Activated CD4-positive, alpha-beta T cell treated with anti-CD3 and anti-CD28 coated beads for 36 hours (primary cell): ENCODE measurements at places on chromosomes 12 and 14. TPM values are rescaled to one million over a fixed set of nuclear protein-coding genes. Genes with fewer than 3 reads are reported as not detected.
A peak's percentile ranks its signal among the peaks of the same experiment; 100 is the strongest.

DNA sequence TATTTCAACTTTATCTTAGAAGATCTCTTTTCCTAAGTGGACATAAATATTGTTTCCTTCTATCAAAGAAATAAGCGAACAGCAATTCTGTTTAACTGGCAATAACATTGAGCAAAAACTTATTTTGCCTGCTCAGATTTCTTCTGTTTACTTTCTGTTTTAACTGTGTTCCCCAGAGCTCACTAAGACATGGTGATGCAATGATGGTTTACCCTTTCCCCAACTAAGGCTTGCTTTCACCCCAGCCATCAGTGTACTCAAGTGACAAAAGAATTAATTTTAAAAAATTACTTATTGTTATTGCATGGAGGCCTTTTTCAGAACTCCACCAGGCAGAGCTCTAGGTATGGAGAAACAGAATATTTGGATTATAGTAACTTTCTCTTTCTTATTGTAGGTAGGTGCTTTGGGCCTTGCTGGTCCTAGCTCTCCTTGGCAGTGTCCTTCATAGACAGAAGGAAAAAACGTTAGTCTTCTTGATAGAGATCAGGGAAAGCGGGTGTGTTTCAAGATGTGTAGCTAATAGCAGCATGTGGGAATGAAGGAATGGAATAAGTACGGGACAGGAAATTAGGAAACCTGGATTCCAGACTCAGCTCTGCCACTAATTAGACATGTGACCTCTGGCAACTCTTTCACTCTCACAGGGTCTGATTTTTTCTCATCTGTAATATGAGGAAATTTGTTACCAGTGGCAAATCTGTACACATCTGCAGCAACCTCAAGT lies 14.6 kb upstream of the DDHD1 start:
- H3K36me3 ChIP-seq, result no peaks in the 10 kb centered on the region
- H3K4me1 ChIP-seq, result no peaks in the 10 kb centered on the region
- no peak for DNase-seq
- no peaks in the 10 kb centered on the region for H3K27me3 ChIP-seq
- no peak overlapping the region for H3K27ac ChIP-seq
- H3K4me3 ChIP-seq, result no peak overlapping the region

DNA sequence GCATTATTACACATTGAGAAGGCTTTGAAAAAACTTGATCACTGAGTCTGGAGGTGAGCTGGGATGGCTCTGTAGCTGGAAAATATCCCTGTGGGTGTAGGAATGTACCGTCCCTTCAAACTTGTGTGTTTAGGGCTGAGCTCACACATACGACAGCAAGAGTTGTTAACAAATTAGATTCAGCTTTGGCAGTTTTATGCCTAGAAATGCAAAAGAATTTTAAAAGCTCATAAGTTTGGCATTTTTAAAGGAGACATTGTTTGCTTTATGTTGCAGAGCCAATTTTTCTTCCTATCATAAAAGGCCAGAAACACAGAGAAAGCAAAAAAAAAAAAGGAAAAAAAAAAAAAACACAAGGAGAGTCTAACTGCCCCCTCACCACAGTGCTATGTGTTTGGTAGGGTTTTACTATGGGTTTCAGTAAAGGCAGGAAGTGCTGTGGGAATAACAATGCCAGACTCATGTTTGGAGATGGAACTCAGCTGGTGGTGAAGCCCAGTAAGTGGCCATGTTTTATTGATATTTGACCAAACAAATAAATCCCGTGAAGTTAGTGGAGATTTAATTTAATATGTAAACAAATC lies 78.4 kb downstream of the DAD1 start:
- peaks cover 53% of the 10 kb centered on the region for H3K4me1 ChIP-seq
- peak overlapping the region; percentile 98 for H3K27ac ChIP-seq
- H3K36me3 ChIP-seq, result peaks cover 98% of the 10 kb centered on the region
- no peaks in the 10 kb centered on the region for H3K27me3 ChIP-seq
- DNase-seq, result no peak
- H3K4me3 ChIP-seq, result peak overlapping the region; percentile 84

GRCh38 chr12:41521872-41522379 lies 333.8 kb downstream of the PDZRN4 start:
- no peak overlapping the region for H3K27ac ChIP-seq
- DNase-seq, result no peak
- peaks cover 16% of the 10 kb centered on the region for H3K4me1 ChIP-seq
- H3K36me3 ChIP-seq, result no peaks in the 10 kb centered on the region
- H3K27me3 ChIP-seq, result no peaks in the 10 kb centered on the region

The NTS gene
- total RNA-seq, result not detected
